Stimulated activated CD4-positive, alpha-beta T cell treated with anti-CD3 and anti-CD28 coated beads, Interleukin-1b, Interleukin-23, amount 100 ng/mL, for 1 hour (primary cell): ENCODE measurements at places on chromosomes 12 and 14.

DNA sequence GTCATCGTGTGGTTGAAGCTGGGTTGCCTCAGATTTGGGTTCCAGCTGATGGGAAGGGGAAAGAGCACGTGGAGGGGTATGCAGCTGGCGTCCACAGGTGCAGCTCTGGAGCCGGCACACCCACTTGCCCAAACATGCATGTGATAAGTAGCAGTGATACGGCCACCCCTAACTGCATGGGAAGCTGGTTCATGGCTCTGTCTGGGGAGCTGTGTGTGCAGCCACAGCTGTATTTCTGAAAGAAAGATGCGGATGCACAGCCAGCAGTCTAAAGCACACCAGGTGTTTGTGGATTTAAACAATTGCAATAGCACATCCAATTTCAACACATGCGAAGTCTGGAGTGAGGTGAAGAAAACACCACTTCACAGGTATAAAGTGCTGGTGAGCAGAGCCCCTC, 181.4 kb downstream of the EFCAB11 start:
- DNase-seq = no peak

GRCh38 chr12:124549629-124550028, 17.8 kb downstream of the NCOR2 start:
- no peak for DNase-seq

GRCh38 chr12:96636895-96637294, 147.5 kb downstream of the CFAP54 start:
- DNase-seq = no peak

DNA sequence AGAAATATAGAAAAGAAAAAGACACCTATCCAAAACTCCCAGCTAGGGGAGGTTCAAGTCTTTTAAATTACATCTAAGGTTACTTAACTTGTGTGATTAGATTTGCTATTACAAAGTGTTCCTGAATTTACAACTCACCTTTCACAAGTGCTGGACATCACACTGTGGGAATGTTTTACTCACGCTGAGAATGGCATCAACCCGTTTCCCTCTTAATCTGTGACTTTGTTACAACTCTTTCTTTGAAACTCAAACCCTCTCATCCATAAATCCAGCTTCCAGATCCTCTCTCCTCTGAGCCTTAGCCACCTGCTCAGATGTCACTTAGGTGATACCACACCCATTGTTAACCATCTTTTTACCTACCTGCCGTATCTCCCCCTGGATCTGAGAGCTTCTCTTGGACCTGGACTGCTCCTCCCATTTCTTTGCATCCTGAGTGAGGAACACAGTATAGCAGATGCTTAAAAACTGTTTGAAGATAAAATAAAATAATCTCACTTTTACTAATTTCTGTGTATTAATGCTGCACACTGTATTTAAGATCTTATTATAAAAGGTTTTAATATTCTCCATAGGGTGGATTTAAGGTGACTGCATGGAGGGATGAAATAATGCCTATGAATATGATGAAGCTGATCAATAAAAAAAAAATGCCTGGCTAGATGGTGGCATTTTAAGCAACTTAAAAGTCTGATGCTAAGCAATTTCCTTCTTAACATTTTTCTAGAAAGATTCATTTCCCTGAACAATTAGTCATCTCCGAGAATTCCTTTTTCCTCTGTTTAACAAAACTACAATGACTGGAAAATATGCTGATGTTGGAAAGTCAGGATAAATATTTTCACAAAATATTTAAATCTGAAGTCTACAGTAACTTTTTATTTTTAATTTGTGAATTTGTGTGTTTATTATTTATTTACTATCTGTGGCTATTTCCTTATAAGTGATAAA, 39.1 kb upstream of the NAP1L1 start:
- DNase-seq = no peak

- no peak for DNase-seq
These were observed 936.5 kb downstream of the DIO2 start for GRCh38 chr14:79274641-79275291.

GRCh38 chr12:125015680-125016310, 22.4 kb downstream of the BRI3BP start:
- no peak for DNase-seq
